GM18507 (cell line): ENCODE measurements at places on chromosomes 12 and 14.
A peak's percentile ranks its signal among the peaks of the same experiment; 100 is the strongest.

- no peak for DNase-seq
Observed at GRCh38 chr12:53828598-53828997, 76.8 kb upstream of the CISTR start.

DNA sequence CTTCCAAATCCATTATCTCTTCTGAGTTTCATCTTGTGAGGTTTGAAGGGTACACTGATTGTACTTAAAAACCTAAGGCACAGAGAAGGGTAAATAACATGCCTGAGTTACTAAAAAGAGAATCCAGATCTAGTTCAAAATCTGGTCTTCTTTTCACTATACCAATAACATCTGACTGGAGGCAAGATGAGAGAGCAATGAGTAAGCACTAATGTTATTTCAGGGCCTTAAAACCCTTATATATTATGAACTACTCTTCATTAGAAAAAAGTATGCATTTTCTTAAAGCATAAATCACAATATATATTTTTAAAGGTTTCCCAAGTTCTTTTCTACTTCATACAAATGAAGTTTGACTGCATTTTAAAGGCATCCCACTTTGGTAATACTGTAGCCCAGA, 60.2 kb downstream of the GXYLT1 start:
- DNase-seq: no peak

GRCh38 chr14:103539056-103539825, 10.2 kb downstream of the TRMT61A start:
- DNase-seq: no peak

DNA sequence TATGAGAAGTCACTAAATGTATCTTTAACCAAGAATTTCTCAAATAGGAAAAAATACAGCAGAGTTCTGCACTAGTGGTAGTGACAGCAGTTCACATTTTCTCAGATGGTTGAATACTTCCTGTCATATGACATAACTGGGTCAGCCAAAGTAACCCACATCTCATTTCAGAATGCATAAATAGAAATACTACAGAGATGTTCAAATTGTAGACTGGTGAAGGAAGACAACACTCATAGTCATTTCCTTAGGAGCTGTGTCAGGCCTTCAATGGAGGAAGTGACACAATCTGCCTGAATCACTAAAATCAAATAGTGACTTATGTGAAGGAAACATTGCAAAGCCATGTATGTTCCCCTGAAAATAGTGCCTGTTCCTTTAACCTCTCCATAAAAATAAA, 32.4 kb downstream of the FERMT2 start:
- DNase-seq: peak; percentile 29

- DNase-seq: no peak
Observed at GRCh38 chr12:64679487-64680001, 69.2 kb downstream of the RASSF3 start.

- no peak for DNase-seq
Observed at GRCh38 chr12:47819138-47819895, 386 bp downstream of the HDAC7 start.

- no peak for DNase-seq
Observed at GRCh38 chr12:24416423-24417109, 467.1 kb upstream of the SOX5 start.

- no peak for DNase-seq
Observed at GRCh38 chr14:67467134-67467533, 21.4 kb downstream of the TMEM229B start.

DNA sequence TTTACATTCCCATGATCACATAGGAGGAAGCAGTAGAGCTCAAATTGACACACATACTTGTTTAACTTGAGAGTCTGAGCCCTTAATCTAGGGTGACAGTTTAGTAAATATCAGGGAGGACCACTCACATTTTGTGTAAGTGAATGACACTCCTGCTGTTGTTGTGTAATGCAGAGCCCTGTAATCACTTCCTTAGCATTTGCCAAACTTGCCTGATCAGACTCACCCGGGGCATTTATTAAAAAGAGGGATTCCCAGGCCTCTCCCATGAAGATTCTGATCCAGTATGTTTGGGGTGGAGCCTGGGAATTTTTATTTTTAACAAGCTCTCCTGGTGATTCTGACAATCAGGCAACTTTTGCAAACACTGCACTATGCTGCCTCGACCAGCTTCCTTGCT, 119.6 kb downstream of the NUAK1 start:
- DNase-seq: no peak

GRCh38 chr12:12428047-12428446, 71.2 kb downstream of the BORCS5 start:
- no peak for DNase-seq

DNA sequence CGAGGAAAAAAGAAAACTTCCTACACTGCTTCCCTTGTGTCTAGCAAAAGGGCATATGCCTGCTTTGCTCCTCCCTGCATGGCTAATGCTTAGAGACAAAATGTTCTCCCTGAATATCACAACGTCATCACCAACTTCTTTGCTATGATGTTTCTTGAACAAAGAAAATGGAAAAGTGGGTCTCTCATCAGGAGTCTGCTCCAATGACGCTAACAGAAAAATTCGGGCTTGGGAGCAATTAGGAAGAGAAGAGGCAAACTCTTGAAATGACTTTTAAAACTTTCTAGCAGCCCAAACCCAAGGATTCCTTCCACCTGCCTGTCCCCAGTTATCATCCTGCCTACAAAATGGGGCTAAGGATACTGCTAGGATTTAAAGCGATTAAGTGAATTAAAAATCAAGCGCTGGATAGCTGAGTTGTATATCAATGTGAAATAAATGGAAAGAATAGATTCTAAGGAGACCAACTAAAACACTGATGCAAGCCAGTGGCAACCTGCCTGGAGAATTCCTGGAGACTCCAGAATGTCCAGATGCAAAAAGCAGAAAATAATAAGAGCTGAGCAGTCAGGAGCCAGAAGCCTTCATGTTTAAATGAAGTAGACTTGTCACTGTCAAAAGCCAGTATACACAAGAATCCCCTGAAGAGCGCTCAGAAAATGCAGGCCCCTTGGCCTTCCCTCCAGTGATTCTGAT, 183.8 kb downstream of the DPF3 start:
- DNase-seq: no peak

DNA sequence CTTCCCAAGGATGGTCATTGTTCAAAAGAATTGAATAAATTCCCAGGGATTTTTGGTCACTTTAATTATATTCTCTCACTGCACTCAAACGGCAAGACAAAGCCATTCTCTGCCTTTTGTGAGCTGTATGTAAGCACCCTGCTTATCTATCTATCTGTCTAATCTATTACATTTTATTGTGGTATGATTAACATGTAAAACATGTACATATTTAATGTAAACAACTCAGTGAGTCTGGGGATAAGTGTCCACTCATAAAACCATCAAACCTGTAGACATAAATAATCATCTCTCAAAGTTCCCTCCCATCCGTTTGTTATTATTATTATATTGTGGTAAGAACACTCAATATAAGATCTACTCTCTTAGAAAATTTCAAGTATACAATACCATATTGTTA, 167.1 kb downstream of the CAND1 start:
- no peak for DNase-seq

GRCh38 chr14:30312214-30312613, 246.7 kb upstream of the G2E3 start:
- no peak for DNase-seq

DNA sequence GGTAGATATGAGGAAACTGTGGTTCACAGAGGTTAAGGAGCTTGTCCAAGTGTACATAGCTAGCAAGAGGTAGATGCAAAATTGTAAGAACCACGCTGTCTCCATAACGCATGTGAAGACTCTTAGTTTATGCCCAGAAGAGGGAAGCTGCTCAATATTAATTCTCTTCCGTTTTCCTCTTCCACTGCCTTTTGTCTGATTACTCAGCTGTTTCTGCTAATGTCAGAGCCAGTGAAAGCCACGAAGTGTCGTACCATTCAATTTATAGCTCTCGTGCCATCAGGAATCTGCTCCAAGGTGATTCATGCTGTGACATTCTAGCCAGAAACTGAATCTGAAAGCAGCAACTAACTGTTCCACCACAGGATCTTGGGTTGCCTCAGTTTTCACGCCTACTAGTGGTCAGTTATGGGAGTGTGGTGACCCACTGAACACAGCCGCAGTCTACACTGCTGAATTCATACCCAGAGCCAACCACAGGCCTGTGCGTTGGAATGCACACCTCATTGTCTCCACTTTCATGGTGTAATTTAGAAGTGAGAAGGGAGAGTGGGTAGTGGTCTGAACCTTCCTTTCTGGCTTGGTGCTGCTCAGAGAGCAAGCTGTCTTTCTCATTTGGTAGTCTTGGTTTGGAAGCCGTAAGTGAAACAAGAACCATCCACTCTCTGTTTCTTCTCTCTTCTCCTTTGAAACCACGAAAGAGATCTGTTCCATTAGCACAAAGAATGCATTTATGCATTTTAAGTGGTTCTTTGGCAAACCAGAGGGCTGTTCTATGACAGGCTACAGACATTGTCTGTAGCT, 74.2 kb upstream of the NAP1L1 start:
- DNase-seq: no peak

GRCh38 chr14:90072350-90072749, 10.6 kb downstream of the KCNK13 start:
- no peak for DNase-seq

DNA sequence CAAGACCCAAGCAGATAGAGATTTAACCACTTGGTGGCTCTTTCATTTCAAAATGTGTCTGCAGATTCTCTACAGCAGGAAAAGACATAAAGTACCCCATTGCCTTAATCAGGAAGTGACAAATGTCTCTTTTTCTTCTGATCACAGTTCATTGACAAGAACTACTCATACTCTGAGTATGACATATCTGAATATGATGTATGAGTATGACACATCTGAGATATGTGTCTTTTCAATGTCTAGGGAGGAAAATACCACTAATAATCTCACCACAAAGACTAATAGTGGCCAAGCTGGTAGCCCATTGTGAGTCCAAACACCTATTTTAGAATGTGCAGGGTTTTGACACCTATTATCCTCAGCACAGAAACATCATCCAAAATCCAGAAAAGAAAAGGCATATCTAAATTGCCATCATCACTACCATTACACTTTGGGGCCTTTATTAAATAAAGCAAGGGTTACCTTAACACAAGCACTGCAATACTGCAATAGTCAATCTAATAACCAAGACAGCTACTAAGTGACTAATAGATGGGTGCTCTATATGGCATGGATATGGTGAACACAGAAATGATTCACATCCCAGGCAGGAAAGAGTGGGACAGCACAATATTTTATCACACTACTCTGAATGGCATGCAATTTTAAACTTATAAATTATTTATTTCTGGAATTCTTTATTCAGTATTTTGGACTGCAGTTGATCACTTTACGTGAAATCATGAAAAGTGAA, 243.7 kb upstream of the FAR2 start:
- DNase-seq: no peak

DNA sequence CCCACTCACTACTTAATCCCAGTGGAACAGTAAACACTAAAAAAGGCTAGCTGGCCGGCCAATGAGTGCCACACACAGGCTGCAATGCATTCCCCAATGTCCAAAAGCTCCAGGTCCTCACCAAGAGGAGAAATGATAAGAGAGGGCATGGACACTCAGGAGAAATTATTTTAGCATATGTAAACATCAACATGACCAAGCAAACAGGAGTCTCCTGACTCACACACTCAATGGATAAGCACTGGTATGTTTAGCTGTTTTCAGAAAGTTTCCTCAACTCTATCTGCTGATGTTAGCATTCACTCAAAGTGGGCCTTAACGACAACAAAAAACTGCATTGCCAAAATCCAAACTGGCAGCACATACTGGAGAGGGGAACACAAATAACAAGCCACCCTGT, 105.0 kb downstream of the SLC2A13 start:
- no peak for DNase-seq

- no peak for DNase-seq
Observed at GRCh38 chr14:91154851-91155625, 41.2 kb downstream of the DGLUCY start.

- DNase-seq: peak; percentile 83
Observed at GRCh38 chr14:23057757-23058653, 685 bp upstream of the CDH24 start.

- no peak for DNase-seq
Observed at GRCh38 chr14:87944987-87945604, 47.9 kb downstream of the GALC start.

DNA sequence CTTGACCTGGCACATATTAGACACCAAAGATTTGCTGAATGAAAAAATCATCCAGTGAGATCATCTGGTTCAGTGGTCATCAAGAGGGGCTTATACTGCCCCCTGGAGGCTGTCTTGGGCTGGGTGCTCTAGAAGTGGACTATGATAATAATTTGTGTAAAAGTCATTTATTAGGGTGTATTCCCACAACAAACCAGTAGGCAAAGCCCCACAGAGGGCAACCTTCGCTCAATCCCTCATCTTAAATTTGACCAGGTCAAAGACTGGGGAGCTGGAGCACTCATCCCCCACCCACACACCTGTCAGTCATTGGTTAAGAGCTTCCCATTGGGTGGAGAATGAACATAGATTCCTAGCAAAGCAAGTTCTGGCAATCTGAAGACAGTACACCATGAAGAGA, 20.0 kb upstream of the FICD start:
- no peak for DNase-seq

DNA sequence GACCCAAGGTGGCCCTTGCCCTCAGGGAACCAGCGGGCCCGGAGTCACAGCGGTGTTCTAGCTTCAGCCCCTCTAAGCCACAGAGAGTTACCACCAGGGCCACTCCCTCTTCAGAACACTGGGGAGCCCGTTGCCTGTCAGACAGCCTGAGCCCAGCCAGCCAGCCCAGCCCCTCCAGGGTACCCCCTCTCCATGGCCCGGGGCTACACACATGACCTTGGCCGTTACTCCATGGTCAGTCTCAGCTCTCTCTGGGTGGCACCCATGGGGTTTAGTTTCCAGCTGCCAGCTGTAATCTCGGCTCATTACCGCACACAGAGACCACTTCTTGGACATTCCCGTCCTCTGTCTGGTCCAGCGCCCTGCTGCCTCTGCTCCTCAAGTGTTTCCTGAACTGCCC, 35.0 kb downstream of the PPP2R5C start:
- no peak for DNase-seq

DNA sequence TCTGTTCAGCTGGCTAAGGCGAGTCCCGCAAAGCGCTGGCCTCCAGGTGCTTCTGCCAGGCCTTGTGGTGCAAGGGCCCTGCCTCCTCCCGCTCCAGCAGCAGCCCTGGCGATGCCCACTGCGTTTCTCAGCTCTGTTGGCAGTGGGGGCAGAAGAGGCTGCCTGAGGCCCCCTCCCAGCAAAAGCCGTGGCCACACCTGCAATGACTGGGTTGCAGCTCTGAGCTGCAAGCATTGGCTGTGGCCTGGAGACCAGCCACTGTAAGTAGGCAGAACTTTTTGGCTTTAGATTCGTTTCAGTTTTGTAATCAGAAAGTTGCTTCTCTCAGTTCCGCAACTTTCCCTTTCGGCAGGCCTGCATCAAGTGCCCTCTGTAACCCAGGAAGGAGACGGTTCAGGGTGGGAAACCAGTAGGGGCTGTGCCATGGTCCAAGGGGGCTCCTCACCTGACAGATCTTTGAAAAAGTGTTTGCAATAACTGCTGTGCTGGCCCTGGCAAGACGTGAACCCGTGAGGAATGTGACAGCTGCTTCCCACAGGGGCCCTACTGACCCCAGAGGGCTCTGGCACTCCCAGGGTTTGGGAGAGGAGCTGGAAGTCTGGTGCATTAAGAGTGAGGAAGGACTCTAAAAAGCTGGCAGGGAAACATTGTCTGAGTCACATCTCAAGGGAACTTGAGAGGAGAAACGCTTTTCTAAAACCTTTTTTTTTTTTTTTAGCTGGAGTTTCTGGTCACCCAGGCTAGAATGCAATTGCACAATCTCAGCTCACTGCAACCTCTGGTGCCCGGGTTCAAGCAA, 54.5 kb upstream of the MAX start:
- peak; percentile 56 for DNase-seq

GRCh38 chr12:72191761-72192160, 80.4 kb upstream of the TRHDE start:
- DNase-seq: no peak
